Mesothelial cell of epicardium (in vitro differentiated cells): ENCODE measurements at places on chromosomes 4 and X.

GRCh38 chr4:143224255-143224654 is 39.5 kb downstream of the USP38 start:
- DNase-seq = no peak

DNA sequence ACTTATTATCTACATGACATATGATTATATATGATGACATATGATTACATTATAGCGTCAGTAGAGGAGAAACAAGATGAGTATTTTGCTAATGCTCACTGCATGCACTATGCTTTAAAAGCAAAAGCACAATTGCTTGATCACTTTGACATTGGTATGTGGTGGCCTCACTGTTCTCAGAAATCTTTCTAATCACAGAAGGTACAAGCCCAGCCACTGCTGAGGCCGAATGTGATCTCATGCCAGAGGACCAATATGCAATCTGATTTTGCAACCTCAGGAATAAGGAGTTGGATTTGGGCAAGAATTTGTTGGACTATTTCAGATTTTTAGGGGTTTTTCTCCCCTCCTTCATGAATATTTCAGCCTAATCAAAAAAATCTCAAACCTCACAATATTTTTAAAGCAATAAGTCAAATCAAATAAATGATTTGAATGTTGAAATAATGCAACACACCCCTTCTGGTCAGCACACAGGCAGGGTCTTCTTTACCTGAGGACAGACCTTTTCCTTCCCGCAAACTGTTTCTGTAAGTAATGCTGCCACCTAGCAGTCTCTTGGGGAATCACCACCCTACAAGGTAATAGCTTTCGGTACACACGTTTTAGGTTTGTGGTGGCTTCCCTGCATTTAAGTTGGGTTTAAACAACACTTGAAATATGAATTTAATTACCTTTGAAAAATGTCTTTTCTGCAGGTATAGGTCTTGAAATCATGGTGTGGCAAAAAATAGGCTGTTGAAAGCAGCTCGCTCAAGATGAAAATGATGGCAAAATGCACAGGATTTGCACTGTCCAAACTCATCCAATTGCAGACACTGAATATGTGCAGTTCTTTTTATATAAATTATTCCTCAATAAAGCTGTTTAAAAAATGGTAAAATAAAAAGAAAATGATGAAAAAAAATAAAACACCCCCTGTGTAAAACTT is 4.8 kb upstream of the CXCL13 start:
- no peak for DNase-seq

DNA sequence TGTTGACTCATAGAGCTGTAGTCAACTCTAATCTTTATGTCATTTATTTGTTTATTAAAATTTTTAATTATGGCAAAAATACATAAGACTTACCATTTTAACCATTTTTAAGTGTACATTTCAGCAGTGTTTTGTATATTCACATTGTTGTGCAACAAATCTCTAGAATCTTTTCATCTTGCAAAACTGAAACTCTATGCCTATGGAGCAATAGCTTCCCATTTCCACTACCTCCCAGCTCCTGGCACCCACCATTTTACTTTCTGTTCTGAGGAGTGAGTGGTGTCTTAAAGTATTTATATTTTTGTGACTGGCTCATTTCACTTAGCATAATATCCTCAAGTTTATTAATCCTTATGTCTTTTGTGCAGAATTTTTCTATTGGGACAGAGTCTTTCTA is 181.0 kb downstream of the GPAT3 start:
- DNase-seq = no peak

DNA sequence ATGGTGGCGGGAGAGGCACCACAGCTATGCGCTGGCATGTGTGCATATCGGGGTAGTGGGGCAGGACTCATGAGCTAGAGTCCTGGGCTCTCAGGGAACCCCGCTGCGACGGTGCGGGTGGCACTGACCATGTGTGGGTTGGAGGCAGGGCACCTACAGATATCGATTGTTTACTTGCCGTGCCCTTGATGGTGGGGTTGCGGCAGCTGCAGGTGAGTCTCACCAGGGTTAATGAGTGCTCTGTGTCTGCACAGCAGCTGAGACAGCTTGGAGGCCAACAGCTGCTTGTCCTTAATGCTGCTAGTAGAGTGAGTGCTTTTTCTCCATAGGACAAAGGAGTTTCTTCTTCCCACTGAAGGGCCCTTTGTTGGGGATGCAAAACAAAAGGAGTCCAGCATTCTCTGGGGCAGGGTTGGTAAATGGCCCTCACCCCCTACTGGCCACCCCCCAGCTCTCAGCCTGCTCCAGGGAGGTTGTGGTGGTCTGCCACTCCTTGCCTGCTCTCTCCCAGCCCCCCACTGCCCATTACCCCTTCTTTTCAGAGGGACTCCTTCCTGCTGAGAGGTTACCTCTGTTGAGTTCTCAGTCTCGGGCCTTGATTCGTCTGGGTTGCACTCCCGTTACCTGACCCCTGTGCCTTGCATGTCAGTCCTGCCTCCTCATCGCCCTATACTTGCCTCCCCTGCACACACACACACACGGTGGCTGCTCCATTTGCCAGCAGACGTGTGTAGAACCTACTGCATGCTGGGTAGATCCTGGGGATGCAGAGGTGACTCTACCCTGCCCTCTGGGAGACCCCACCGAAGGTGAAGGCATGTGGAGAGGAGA is 52.8 kb downstream of the TBC1D14 start:
- no peak for DNase-seq

- DNase-seq = no peak
Observed at GRCh38 chr4:68319040-68319439, 30.9 kb downstream of the YTHDC1 start.

DNA sequence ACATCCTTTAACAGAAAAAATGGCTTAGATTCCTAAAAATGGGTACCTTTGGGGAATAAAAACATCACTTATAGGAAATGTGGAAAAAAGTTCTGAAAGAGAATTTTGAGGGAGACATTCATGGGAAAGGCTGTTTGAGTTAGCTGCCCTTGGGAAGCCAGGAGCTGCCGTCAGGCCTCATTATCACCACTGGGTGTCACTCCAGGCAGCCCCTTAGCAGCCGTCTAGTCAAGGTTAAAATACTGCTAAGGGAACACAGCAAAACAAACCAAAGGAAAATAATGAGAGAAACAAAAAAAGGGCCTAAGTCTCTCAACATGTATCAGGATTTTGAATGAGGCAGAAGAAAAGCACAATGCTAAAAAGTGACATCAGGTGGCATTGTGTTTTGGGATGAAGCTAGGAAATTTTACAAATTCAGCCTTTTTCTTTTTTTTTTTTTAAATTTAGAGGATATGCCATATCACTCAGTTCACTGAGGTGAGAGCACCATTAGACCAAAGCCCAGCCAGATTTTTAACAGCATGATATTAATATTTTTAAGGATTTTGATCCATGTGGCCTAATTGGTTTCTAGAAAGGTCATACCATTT is 235.3 kb downstream of the GPAT3 start:
- DNase-seq = peak; percentile 54

GRCh38 chr4:6701371-6701770 is 7.7 kb downstream of the S100P start:
- DNase-seq = no peak

- DNase-seq = no peak
Observed at GRCh38 chrX:148577741-148578140, 77.3 kb downstream of the AFF2 start.

DNA sequence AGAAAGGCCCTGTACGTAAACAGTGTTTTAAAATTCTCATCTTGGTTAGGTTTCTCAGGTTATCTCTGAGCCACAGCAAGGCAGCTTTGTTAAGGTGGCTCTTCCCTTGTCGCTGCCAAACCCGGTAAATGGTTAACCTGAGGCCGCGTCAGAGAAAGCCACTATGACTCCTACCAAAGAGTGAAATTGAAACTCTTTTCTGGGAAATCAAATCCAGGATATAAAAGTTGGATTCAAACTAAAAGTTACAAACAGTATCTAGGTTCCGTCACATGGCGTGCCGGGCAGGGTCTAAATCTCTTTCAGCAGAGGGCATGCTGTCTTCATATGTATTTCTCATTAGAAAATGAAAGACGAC is 433 bp downstream of the MMAA start:
- DNase-seq = no peak

- no peak for DNase-seq
Observed at GRCh38 chrX:109270580-109271484, 211.1 kb downstream of the GUCY2F start.

GRCh38 chrX:50002067-50002714 is 79.8 kb downstream of the CLCN5 start:
- DNase-seq = no peak

DNA sequence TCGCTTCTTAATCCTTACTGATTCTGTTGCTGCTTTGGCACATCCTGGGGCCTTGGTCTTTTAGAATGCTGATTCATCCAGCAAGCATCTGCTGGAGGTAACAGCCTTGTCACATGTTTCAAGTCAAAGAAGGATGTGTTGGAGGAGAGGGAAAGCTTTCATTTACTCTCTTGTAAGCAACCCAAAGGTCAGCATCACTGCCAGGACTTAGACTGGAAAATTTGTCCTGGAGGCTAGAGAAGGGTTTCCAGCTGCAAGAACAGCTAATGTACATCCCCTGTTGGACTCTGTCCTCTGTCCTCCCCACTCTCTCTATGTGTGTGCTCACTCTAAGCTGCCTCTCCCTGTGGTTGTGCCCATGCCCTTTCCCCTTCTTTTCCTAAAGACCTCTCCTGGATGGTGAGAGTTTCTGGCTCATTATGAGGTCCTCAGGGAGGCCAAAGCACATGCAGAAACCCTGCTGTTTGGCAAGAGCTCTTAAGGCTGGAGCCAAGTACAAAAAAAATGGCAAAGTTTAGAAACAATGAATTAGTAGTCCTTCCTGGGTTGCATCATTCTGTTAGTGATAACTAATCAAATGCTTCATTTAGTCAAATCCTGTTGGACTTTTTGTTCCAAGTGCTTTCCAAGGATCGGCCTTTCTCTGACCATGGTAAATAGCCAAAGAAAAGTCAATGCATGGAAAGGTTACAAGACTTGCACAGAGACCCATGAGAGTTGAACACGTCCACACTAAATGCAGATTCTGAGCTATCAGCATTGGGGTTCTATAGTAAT is 13.4 kb upstream of the SRPX start:
- DNase-seq = no peak

DNA sequence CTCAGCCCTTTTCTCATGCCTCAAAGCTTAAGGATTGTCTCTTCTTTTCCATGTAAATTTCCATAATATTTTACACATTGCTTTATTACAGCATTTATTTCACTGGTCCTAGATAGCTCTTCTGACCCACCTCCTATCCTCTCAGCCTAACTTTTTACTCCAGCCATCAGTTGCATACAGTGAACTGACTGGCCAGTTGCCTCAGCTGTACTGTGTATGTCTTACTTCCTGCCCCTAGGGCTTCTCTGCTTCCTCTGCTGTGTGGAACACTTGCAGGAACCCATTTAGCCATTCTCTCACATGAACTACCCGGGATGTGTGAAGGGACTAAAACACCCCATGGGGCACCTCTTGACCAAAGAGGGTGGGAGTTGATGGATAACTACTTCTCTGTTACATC is 18.0 kb downstream of the C4orf33 start:
- DNase-seq = no peak

- DNase-seq = no peak
Observed at GRCh38 chr4:7924570-7924969, 15.1 kb downstream of the AFAP1 start.
